ENCODE measurements at places on chromosomes 3 and 15.

- H3K4me3 ChIP-seq = no peak overlapping the region
- no peaks in the 10 kb centered on the region for H3K27me3 ChIP-seq
- H3K27ac ChIP-seq = no peak overlapping the region
- H3K4me1 ChIP-seq = no peaks in the 10 kb centered on the region
These were observed 171.5 kb downstream of the IL5RA start for GRCh38 chr3:2938711-2939110.

DNA sequence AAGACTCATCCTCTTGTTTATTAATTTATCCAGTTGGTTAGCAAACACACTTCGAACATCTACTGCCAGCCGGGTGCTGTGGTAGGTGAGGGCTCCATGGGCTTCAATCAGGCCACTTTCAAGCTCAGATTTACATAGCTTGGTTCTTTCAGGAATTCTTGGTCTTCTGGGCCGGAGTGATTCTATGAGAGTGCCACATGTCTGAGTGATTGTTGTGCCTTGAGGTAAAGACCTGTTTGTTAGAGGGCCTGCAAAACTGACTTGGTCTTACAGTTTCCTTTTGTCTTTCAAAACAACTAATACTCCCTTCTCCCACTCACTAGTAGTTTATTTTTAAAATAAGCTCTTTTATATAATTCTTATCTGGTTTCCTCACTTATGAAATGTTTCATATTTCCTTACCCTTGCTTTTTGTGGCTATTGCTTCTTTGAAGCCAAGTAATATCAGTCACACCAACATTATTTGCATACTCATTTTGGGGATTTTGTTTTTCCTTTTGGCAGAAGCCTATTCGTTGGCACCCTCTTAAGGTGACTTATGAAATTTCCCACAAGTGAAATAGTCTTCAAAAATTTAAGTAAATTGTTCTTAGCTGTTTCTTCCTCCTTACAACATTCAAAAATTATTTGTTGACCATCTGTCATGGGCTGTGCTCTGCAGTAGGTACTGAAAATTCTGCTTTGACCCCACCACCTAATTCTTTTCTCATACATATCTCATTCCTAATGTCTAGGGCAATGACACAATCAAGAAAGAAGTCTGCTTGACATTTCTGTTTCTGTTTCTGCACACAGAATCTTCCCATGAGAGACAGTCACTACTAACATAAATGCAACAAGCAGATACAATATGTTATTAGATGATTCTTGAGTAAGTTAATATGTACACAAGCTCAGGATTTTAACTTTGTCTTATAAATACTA is 120.2 kb downstream of the LRRC28 start:
- peaks cover 31% of the 10 kb centered on the region for H3K36me3 ChIP-seq
- H3K4me1 ChIP-seq = peaks cover 10% of the 10 kb centered on the region

DNA sequence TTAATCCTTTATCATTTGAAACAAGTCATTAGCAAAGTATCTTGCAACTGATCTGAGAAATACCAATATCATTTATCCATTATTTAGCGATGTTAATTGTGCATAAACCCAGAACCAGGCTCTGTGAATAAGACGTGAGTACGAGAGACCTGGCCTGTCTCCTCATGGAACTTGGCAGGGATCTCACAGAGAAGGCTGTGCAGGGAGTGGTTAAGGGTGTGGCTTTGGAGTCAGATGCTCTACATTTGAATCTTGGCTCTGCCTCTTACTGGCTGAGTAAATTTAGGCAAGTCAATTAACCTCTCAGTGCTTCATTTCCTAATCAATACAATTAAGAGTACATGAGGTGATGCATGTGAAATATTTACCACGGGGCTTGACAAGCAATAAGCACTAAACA is 39.9 kb upstream of the TBL1XR1 start:
- no peak for DNase-seq
- H3K27me3 ChIP-seq = no peaks in the 10 kb centered on the region
- no peak overlapping the region for H3K27ac ChIP-seq
- H3K36me3 ChIP-seq = no peaks in the 10 kb centered on the region

DNA sequence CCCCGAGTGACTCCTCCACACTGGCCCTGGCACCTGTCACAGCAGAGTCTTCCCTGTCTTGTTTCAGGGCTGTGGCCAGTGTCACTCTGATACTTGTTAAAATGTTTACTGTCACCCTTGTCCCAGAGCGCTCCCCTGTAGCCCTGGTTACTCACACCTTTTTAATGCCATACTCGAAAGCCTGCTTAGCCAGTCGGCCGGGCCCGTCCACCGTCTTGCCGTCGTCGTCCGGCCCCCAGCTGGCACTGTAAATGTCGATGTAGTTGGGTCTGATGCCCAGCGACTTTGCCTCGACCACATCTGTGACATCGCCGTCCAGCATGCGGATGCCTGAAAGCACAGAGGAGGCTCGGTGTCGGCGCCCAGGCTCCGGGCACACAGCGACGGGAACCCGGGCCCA is 91.3 kb downstream of the PCSK6 start:
- peak; percentile 81 for DNase-seq
- no peaks in the 10 kb centered on the region for H3K4me1 ChIP-seq
- no peaks in the 10 kb centered on the region for H3K36me3 ChIP-seq
- H3K4me3 ChIP-seq = no peak overlapping the region

DNA sequence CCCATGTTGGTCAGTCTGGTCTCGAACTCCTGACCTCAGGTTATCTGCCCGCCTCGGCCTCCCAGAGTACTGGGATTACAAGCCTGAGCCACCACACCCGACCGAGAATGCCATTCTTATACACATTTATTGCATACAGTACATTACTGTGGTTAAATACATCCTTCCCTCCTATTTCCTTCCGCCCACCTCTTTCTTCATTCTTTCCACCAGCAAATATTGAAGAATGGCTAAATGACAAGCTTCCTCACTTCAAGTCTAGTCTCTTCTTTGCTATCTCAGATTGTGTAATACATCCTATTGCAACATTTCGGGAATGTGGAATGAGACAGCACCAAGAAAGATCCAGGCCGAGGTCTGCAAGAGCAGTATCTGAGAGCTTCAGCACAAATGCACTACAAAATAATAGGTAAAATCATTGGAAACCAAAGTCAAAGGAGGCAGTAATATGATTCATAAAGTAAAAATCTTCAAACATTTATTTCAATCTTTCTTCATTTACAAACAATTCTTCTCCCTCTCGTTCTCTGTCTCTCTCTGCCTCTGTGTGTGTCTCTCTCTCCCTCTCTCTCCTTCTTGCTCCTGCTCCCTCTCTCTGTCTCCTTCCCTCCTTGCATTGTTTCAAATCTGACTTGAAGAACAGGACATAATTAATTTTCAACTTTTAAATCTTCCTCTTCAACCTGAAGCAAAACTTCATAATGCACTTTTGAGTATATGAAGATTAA is 94.7 kb upstream of the TGFBR2 start:
- H3K27ac ChIP-seq = peak overlapping the region; percentile 83
- no peak for DNase-seq
- H3K4me1 ChIP-seq = peaks cover 55% of the 10 kb centered on the region
- no peaks in the 10 kb centered on the region for H3K36me3 ChIP-seq
- no peaks in the 10 kb centered on the region for H3K27me3 ChIP-seq
- no peak overlapping the region for H3K4me3 ChIP-seq

GRCh38 chr3:189813647-189814240 is 182.6 kb downstream of the TP63 start:
- no peak overlapping the region for H3K4me3 ChIP-seq
- H3K27me3 ChIP-seq = no peaks in the 10 kb centered on the region
- DNase-seq = no peak

DNA sequence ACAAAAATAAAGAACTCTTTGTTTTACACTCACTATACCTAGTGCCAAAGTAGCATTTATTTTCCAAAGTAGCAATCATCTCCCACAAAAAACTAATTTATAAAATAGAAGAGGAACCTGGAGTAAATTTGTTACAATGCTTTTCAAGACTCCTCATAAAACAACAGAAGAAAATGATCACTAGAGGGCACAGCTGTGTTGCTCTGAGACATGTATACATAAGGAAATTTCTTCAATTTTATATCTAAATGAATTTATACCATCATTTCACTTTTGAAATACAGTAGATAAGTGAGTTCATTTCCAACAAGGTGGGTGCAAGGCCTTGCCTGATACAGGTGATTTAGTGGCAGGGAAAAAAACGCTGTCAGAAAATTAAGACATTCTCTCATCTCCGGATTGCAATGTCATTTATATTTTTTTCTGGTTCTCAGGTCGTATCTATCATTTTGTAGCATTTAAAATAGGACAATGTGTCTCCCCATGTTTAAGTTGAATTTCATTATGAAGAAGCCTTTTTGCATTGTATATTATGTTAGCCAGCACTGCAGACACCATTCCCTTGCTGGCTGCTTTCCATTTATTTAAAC is 25.3 kb upstream of the ARHGEF26 start:
- H3K36me3 ChIP-seq = no peaks in the 10 kb centered on the region
- no peaks in the 10 kb centered on the region for H3K27me3 ChIP-seq
- no peak overlapping the region for H3K27ac ChIP-seq
- no peaks in the 10 kb centered on the region for H3K4me1 ChIP-seq
- no peak for DNase-seq
